ENCODE measurements at places on chromosomes 6 and 20.

- no peak for DNase-seq
Measured at GRCh38 chr20:37243937-37244571, 17.6 kb downstream of the GHRH start.

DNA sequence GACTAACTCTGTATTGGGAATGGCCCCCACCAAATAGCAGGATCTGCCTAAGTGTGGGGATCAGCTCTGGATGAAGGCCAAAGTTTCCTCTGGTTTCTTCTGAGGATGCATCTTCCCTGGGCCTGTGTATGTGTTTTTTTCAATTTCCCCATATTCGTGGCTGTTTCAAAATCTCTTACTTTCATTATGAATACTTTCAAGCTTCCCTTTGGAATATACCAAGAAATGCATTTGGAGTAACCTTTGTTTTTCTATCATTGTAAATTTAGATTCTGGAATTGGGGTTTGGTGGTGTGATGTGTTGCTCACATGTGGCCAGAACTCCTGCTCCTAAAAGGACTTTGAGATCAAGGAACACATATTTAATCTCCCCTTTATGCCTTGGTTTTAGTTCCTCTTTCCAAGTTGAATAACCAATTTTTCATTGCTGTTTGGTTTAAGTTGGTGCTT lies 8.4 kb downstream of the ENTPD6 start:
- DNase-seq: no peak

GRCh38 chr6:150420926-150421325 lies 52.1 kb downstream of the IYD start:
- DNase-seq: no peak

DNA sequence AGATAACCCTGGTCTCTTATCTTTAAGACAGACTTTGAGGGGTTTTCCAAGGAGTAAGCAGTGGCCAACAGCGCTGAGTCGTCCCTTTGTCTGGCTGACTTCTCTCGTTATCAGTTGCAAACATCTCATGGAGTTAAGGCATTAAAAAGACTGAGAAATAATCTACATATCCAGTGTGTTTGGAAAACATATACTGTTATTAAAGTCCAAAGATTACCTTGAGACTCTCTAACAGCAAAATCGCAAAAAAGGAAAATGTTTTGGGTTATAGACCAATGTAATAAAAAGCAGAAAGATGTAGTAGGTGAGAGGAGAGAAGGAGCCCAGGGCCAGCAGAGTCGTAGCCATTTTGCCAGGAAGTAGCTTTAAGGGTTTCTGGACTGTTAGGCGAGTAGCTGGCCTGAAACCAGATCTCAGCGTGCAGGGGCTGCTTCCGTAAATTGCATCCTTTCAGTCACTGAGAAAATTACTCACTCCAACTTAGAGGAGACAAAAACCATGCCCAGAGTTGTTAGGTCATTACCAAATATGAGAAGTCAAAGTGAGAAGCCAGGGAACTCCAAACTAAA lies 24.6 kb downstream of the MYLK4 start:
- no peak for DNase-seq

DNA sequence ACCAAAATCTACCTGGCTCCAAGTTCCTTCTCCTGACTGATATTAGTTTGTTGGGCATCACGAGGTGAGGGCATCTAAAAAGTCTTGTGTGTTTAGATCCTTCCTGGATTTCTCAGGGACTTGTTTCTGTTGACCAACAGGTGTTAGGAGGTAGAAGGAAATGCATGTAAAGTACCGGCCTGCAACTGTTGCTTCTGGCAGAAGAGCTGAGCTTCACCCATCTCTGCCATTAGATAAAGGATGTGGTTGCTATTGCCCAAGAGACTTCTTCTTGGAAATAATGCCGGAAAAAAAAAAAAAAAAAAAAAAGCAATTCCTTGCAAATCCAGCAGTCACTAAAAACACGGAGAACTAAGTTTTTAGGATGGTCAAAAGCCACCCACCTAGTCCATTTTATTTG lies 303.1 kb downstream of the CDH26 start:
- DNase-seq: no peak

- DNase-seq: no peak
Measured at GRCh38 chr6:139452148-139452876, 77.9 kb upstream of the CITED2 start.

GRCh38 chr6:3162067-3162497 lies 4.7 kb upstream of the TUBB2A start:
- no peak for DNase-seq

- DNase-seq: no peak
Measured at GRCh38 chr6:148556410-148556809, 190.4 kb upstream of the UST start.

- no peak for DNase-seq
Measured at GRCh38 chr20:21303872-21304586, 898 bp downstream of the XRN2 start.

DNA sequence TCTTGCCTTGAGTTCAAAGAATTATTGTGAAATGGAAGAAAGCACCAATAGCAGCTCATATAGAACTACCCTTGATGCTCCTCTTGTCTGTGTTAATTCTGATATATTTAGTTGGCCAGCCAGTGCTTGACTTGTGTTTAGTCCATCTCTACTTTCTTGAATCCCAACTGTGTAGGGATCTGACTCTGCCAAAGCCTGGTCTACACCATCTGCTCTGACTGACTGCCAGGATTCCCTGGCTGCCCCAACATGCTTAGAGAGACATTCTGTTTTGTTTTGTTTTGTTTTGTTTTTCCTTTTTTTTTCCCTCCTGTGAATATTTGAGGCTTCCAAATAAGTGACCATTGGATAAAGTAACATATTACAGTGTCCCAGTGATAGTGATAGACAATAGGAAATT lies 953.7 kb upstream of the MANEA start:
- no peak for DNase-seq

DNA sequence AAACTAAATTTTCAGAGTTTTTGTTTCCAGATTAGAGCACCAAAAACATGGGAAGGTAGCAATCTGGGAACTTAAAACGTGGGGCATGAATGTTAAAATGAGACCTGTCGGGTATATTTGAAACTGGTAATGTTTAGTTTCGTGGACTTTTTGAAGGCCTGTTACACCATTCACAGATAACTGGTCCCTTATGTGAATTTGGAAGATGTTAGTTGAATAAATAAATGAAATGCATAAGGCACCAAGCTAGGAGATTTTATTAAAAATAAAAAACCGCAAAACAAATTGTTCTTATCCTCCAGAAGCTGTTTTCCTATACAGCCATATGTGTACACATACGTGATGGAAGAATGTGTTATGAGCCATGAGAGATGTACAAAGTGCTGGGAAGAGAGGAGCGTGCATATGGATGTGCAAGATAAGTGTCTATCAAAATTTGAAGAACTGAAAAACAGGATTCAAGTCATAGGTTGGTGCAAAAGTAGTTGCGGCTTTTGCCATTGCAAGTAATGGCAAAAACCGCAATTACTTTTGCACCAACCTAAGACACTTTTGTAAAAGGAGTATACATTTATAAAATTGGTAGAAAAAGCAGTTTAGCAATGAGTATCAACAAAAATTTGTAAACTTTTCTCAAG lies 700 bp upstream of the MCUR1 start:
- no peak for DNase-seq

- DNase-seq: no peak
Measured at GRCh38 chr20:1619861-1620444, at the start of gene SIRPB1. TSS of gene SIRPB1 (minus strand) at chr20:1620009. CDS start at chr20:1619944, 65 bp downstream.

- no peak for DNase-seq
Measured at GRCh38 chr6:47308552-47309290, 984 bp downstream of the TNFRSF21 start.

- no peak for DNase-seq
Measured at GRCh38 chr6:110575925-110576463, 99.6 kb upstream of the SLC22A16 start.

DNA sequence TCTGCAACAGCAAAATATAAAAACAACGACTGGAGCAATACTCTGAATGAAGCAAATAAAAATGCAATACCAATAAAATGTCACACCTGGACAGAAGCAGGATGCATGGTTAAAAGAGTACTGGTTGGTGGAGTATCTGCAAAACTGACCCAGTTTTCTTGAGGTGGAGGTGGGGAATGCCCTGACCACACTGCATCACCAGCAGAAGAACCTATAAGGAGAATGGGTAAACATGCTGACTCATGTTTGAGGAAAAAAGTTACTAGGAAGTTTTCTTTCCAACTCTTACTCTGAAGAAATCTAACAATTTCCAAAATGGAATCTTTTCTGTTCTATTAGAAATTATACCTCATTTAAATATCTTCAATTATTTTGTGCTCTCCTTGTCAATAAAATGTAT lies 43.6 kb downstream of the REPS1 start:
- no peak for DNase-seq

DNA sequence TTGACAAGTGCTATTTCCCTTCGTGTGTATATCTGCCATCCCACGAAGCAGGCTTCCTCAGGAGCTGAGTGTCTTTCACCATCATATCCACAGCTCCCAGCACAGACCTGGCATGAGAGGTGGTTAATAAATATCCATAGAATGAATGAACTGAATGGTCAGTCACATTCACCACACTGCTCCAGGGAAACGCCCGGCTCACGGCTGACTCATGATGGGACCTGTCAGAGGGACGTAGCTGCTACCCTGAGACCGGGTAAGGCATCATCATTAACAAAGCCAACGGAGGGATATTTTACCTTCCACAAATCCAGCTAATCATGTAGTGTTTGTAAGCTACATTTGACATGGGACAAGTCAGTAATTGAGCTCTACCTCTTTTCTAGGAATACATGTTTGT lies 12.5 kb downstream of the AGPAT4 start:
- no peak for DNase-seq

- DNase-seq: no peak
Measured at GRCh38 chr20:13874394-13875157, 89.7 kb downstream of the NDUFAF5 start.

DNA sequence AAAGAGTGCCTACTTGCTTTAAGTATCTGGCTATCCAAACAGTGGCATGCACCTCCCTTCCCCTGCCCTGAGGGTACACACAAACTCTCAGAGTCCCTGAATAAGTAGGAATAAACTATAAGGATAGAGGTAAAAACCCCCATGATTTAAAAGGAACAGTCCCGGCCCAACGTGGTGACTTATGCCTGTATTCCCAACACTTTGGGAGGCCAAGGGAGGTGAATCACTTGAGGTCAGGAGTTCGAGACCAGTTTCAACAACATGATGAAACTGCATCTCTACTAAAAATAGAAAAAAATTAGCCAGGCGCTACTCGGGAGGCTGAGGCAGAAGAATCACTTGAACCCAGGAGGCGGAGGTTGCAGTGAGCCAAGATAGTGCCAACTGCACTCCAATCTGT lies 22.2 kb downstream of the SAMHD1 start:
- DNase-seq: no peak

DNA sequence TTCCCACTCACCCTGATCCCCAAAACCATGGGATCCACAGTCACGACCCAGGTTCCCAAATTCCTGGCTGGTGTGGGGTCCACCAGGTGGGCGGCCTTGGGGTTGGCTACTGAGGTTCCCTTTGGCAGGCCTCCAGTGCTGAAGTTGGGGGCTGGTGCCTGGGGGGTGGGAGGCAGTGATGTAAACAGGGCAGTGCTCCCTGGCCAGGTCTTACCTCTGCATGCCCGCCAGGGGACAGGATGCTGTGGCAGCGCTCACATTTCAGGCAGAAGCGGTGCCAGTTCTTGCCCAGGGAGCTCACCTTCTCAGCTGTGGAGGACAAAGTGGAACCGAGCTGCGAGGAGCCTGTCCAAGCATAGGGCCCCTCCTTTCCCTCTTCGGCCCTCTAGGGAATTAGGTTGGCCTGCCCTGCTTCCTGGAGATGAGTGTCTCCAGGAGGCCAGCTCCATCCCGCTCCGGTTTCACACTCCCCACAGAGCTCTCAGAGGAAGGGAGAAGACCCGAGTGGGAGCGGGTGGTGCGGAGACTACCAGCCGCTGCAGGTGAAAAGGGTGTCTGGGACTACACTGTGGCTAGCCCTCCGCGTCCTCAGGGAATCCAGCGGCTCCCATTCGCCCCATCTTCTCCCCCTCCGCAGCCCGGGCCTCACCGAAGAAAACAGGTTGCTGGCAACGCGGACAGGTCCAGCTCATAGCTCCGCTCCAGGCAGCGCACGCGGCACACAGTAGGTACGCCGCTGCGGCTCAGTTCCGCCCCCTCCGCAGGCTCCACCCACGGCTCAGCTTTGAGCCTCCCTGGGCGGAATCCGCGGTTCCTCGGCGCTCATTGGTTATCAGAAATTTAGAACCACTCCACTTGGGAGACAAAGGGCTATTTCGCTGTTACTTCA lies at the start of gene CRIP3:
Gene CRIP3, minus strand, starts transcription at position 726 of the 889 bp plus-strand sequence. Its CDS starts 34 bp downstream, at position 692.
- peak; percentile 47 for DNase-seq

GRCh38 chr20:49471397-49471796 lies 11.1 kb downstream of the KCNB1 start:
- DNase-seq: no peak

DNA sequence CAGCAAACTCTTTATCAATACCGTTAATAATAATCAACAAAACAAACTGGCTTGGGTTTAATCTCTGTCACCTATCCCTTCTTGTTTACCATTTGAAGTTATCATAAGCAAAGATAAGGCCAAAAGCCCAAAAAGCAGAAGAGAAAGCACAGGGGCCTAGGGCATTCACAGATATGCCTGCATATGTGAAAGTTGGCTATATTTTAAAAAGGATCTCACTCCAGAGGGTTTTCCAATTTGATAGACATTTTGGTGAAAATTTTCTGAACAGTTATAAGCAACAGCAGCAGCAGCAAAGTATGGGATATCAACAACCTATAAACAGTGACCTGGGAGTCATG lies 101.1 kb downstream of the ATXN1 start:
- DNase-seq: no peak
